Anterior cingulate cortex (tissue), 58 donors: ENCODE measurements at places on chromosomes 3 and 15.

GRCh38 chr3:168048414-168049330, 47.1 kb downstream of the GOLIM4 start:
- no peak for DNase-seq

GRCh38 chr15:53569751-53570480, 189.5 kb downstream of the WDR72 start:
- DNase-seq = no peak

DNA sequence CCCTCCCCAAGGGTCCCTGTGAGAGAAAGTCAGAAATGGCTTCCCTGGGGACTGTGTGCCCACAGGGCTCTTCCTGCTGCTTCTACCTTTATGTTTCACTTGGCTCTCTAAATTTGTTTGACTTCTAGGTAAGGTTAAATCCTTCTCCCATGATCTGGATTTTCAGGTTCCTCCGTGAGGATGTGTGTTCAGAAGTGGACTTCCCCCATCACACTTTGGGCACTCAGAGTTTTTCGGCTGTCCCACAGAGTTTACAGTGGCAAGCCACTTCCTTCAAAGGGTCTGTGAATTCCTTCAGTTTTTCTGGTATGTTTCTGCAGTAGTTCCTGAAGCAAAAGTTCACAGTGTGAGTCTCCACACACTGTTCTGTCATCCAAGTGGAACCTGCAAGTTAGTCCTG, 30.9 kb upstream of the RARB start:
- DNase-seq = no peak

GRCh38 chr15:98202256-98202655, 241.8 kb downstream of the ARRDC4 start:
- DNase-seq = no peak

- no peak for DNase-seq
These were observed 88.6 kb upstream of the FAM3D start for GRCh38 chr3:58755150-58755549.
